ENCODE measurements at places on chromosomes 7 and 10. TPM values are rescaled to one million over a fixed set of nuclear protein-coding genes. Genes with fewer than 3 reads are reported as not detected.
A peak's percentile ranks its signal among the peaks of the same experiment; 100 is the strongest.

SPRN gene
- total RNA-seq: not detected

PNLIPRP1 gene
- total RNA-seq: 0.74 TPM

SCART1 gene
- 1.2 TPM for total RNA-seq

CALML3 gene
- total RNA-seq: not detected

LMOD2 gene
- total RNA-seq: not detected

FAM241B gene
- total RNA-seq: 0.37 TPM

MSANTD7 gene
- total RNA-seq: 20.6 TPM

CALHM3 gene
- 0.16 TPM for total RNA-seq

ODAD2 gene
- total RNA-seq: not detected

RPP38 gene
- 18.5 TPM for total RNA-seq

GTF2IRD1 gene
- 2.6 TPM for total RNA-seq

OR6V1 gene
- total RNA-seq: not detected

DNA sequence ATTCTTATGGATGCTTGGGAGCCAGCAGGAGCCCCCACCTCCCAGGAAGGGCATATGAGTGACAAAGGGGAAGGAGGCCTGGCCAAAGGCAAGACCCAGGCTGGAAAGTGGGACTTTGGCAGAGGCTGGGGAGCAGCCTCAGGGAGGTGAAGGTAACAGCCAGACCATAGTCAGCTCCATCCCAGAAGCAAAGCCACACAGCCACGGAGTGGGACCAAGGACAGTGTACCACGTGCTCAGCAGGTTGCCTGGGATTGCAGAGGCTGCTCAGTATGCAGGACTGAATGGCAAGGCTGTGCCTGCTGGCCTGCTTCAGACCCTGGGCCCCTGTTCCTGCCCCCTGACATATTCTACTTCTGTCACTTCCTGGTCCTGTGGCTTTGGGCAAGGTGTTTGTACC, 17.6 kb upstream of the GPR26 start:
- no peak for DNase-seq

- DNase-seq: no peak
Measured at GRCh38 chr10:78980815-78981214, 88.0 kb upstream of the ZMIZ1 start.

DNA sequence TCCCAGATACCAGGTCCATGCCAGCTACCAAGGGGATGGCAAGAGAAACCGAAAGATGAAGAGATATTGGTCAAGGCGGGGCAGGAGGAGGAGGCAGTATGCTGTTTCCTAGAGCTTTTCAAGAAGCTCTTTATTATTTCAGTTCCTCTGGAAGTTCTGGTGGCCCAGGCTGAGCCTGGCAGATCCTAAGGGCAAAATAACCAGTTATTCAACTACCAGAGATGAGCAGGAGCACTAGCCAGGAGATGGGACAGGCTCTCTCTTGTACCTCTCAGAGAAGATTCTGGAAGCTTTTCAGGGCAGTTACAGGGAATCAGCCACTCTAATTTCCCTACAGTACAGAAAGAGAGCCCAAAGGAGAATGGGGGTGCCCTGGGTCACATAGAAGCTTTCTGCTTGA, 5.3 kb downstream of the DNAJB12 start:
- no peak for DNase-seq

GRCh38 chr10:1249142-1249920, 193.1 kb downstream of the WDR37 start:
- DNase-seq: no peak

GRCh38 chr7:149743476-149744255, 29.7 kb downstream of the ZNF467 start:
- DNase-seq: no peak

DNA sequence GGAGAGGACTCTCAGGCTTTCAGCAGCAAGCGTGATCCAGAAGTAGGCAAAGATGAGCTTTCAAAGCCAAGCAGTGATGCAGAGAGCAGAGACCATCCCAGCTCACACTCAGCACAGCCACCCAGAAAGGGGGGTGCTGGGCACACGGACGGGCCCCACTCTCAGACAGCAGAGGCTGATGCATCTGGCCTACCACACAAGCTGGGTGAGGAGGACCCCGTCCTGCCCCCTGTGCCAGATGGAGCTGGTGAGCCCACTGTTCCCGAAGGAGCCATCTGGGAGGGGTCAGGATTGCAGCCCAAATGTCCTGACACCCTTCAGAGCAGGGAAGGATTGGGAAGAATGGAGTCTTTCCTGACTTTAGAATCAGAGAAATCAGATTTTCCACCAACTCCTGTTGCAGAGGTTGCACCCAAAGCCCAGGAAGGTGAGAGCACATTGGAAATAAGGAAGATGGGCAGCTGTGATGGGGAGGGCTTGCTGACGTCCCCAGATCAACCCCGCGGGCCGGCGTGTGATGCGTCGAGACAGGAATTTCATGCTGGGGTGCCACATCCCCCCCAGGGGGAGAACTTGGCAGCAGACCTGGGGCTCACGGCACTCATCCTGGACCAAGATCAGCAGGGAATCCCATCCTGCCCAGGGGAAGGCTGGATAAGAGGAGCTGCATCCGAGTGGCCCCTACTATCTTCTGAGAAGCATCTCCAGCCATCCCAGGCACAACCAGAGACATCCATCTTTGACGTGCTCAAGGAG, 95.5 kb downstream of the TACC2 start:
- DNase-seq: no peak

GRCh38 chr7:39310699-39311098, 255.5 kb upstream of the YAE1 start:
- no peak for DNase-seq

DNA sequence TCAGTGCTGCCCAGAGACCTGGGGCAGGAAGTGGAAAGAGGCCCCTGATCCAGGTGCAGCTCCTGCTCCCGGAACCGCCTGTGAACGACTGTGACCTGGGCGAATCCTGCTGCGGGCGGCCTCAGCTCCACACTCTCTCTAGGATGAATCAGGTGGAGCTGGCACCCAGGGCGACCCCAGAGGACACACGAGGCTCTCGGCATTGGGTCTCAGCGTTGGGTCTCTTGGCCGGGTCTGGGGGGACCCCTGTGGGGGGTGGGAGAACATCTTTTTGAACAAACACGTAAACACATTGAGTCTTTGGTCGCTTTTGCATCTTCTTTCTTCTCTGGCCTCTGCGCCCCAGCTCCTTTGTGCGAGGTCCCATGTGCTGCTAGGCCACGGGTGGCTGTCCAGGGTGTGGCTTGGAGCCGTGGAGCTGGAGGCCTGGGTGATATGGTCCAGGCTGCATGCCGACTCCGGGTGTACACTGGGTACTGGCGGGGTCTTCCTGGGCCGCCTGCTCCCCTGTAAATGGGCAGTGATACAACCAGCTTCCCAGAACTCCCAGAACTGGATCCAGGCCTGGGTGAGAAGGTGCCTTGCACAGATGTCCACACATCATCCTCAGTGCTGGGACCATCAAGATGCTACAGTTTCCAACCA, 435.8 kb downstream of the DNAJB6 start:
- DNase-seq: no peak

DNA sequence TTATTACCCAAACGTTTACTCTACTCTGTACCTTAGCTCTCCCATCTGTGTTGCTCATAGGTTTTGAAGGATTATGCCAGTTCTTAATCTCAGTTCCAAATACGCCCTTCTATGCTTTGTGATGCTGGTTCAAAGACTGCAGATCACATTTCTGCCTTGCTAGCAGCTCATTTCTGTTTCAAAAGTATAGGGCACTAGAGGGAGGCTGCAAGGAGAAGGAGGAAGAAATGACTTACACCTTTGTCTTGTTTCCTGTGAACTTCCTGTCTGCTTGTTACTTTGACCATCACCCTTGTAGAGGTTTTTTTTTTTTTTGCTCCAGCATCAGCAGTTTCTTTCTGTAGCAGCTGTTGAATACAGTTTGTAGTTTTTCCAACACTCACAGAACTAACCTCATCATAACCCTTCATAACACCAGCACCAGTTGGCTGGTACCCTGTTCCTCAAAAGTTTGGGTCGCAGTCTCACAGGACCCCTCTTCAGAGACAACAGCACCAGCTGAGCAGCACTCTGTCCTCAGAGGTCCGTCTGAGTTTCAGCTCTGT, 16.5 kb downstream of the SLK start:
- peak; percentile 40 for DNase-seq

DNA sequence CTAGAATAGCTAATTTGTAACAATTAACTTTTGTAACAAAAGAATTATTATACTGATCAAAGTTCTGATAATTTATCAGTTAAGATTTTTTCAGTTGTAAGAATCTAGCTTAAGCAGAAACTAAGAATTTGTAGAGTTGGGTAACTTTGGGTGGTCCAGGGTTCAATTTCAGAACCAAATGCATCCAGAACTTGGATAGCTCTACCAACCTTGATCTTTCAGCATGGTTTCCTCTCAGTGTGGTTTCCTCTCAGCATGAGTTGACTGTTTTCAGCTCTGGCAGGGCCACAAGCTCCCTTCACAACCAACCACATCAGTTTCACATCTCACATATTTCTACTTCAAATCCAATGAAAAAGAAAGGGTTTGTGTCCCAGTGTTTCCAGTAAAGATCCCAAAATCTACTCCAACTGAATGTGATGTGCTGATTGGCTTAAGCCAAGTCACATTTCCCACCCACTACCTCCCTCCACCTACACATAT, 3.3 kb upstream of the FAS start:
- DNase-seq: no peak

DNA sequence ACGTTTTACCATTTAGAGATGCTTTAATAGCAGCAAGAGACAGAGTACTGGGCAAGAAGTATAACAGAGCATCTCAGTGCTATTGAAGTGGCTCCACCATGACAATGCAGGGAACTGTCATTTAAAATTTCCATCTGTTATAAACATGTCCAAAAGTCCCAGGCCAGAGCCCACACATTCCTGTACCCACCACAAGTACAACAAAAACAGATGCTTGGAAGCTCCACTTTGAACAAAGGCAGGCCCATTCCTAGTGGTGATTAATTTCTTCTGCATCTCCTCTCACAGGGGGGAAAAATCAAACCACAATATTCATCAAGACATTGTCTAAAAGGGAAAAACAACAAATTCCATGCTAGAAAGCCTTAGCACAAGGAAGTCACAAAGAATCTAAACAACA, 627.9 kb downstream of the PARD3 start:
- no peak for DNase-seq

- DNase-seq: no peak
Measured at GRCh38 chr10:126650161-126650560, 20.3 kb downstream of the C10orf90 start.

DNA sequence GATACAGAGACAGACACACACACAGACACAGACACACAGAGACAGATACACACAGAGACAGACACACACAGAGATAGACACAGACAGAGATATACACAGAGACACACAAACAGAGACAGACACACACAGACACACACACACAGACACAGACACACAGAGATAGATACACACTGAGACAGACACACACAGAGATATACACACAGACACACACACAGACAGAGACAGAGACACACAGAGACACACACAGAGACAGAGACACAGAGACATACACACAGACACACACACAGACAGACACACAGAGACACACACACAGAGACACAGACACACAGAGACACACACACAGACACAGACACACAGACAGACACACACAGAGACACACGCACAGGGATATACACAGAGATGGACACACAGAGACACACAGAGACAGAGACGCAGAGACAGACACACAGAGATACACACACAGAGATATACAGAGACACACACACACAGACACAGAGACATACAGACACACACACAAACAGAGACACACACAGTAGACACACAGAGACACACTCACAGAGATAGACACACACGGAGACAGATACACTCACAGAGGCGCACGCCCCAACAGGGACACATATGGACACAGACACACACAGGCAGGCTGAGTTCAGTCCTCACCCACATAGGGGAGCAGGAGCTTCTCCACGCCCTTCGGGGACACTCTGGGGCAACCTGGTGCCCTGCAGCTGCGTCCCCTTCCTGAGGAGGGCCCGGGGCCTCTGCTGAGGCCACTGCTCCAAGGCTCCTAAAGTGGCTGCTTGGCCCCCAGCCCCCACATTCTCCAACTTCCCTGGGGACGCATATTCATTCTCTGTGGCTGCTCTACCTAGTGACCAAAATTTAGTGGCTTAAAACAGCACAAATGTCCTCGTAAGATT, 10.3 kb upstream of the PPP2R2D start:
- no peak for DNase-seq

DNA sequence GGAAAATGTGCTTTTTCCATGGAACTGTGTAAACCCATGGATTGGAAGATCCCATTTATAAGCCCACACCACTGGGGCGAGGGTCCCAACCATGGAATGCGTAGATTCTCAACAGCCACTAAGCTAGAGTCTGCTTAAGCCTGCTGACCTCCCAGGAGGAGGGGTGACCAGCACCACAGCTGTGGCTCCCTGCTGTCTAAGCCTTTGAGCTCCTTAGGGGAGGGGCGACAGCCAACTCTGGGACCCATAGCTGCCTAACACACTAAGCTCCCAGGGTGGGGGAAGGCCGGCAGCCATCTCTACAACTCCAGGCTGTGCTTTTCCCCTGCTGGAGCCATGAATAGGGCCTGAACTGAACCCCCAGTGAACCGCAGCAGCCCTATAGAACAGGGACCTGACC, 249.8 kb upstream of the HPS1 start:
- no peak for DNase-seq

- no peak for DNase-seq
Measured at GRCh38 chr10:132293201-132293812, 14.4 kb downstream of the STK32C start.

- no peak for DNase-seq
Measured at GRCh38 chr7:30705596-30705995, 23.3 kb upstream of the CRHR2 start.

GRCh38 chr10:112176543-112176942, 7.0 kb downstream of the GPAM start:
- no peak for DNase-seq

GRCh38 chr7:9621927-9622326, 1188.5 kb downstream of the NXPH1 start:
- DNase-seq: no peak

DNA sequence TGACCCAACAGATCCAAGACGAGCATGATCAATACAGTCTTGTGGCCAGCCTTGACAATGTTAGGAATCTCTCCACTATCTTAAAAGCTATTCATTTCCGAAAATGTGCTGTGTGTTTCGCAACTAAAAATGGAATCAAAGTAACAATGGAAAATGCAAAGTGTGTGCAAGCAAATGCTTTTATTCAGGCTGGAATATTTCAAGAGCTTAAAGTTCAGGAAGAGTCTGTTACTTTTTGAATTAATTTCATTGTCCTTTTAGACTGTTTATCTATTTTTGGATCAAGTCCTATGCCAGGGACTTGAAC, 24.3 kb upstream of the TIAL1 start:
- no peak for DNase-seq

GRCh38 chr10:12503311-12503710, 154.0 kb downstream of the CAMK1D start:
- DNase-seq: no peak

- DNase-seq: no peak
Measured at GRCh38 chr10:119285495-119286267, 78.3 kb downstream of the GRK5 start.

GRCh38 chr10:50382576-50383023, 131.3 kb upstream of the ASAH2 start:
- no peak for DNase-seq

GRCh38 chr7:42211938-42212337, 25.1 kb downstream of the GLI3 start:
- no peak for DNase-seq

Data from GM12878 (cell line).